ENCODE measurements at places on chromosomes 1 and 21.
A peak's percentile ranks its signal among the peaks of the same experiment; 100 is the strongest.

GRCh38 chr1:79741720-79742421 is 735.3 kb upstream of the ADGRL4 start:
- no peak for DNase-seq

GRCh38 chr1:12188657-12189327 is 22.0 kb downstream of the TNFRSF1B start:
- no peak for DNase-seq

- no peak for DNase-seq
Observed at GRCh38 chr1:200922406-200922805, 27.7 kb downstream of the INAVA start.

- DNase-seq = no peak
Observed at GRCh38 chr1:111847466-111847865, 91.8 kb downstream of the DDX20 start.

GRCh38 chr21:29953072-29953471 is 13.3 kb upstream of the GRIK1 start:
- DNase-seq = no peak

- no peak for DNase-seq
Observed at GRCh38 chr1:152926091-152926490, 17.7 kb downstream of the IVL start.

- DNase-seq = peak; percentile 84
Observed at GRCh38 chr1:77219166-77219887, at the start of gene PIGK. Gene PIGK, minus strand, starts transcription at chr1:77219430. Its CDS starts 28 bp downstream, at chr1:77219402.

- DNase-seq = no peak
Observed at GRCh38 chr1:163656095-163656759, 334.5 kb downstream of the NUF2 start.

GRCh38 chr1:43367026-43367903 is 546 bp downstream of the ELOVL1 start:
- DNase-seq = peak; percentile 30
